ENCODE measurements at places on chromosomes 12 and 14.
A peak's percentile ranks its signal among the peaks of the same experiment; 100 is the strongest.

DNA sequence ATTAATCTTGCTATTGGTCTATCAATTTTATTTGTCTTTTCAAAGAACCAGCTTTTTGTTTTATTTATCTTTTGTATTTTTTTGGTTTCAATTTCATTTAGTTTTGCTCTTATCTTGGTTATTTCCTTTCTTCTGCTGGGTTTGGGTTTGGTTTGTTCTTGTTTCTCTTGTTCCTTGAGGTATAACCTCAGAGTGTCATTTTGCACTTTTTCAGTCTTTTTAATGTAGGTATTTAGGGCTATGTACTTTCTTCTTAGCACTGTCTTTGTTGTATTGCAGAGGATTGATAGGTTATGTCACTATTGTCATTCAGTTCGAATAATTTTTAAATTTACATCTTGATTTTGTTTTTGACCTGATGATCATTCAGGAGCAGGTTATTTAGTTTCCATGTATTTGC is 92.7 kb upstream of the DCD start:
- no peak for DNase-seq

DNA sequence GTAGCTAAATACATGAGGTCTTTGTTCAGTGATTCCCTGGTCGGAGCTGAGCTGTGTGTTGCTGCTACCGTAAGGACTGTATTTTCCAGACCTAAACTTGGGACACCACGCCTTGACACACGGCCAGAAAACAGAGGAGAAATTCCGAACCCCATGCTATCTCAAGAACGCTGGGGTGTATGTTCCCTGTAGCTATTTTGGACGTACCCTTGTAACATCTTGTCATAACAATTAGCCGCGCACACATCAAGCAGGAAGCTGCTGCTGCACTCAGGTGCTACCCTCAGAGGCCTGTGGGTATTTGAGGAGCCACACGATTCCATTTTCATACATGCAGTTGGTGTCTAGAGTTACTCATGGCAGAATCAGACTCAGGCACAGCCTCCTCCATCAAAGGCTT is 255.0 kb downstream of the TMEM132C start:
- no peak for DNase-seq

DNA sequence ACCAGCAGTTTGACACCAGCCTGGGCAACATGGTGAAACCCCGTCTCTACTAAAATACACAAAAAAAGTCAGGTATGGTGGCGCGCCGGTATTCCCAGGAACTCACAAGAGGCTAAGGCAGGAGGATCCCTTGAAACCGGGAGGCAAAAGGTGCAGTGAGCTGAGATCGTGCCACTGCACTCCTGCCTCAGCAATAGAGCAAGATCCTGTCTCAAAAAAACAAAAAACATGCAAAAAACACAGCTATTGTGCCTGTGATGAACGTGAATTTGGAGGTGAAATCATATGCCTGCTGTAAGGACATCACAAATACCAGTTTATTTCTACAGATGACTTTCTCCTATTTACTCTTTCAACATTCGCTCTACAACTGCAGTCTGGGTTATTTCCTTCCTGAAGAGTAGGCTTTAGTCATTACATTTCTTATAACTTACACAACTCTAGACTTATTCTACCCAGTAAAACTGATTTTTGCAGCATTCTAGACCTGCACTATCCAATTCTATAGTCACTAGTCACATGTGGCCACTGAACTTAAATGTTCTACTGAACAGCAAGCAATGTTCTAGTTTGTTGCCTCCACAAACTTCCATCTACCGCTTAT is 48.3 kb downstream of the HNRNPC start:
- no peak for DNase-seq

DNA sequence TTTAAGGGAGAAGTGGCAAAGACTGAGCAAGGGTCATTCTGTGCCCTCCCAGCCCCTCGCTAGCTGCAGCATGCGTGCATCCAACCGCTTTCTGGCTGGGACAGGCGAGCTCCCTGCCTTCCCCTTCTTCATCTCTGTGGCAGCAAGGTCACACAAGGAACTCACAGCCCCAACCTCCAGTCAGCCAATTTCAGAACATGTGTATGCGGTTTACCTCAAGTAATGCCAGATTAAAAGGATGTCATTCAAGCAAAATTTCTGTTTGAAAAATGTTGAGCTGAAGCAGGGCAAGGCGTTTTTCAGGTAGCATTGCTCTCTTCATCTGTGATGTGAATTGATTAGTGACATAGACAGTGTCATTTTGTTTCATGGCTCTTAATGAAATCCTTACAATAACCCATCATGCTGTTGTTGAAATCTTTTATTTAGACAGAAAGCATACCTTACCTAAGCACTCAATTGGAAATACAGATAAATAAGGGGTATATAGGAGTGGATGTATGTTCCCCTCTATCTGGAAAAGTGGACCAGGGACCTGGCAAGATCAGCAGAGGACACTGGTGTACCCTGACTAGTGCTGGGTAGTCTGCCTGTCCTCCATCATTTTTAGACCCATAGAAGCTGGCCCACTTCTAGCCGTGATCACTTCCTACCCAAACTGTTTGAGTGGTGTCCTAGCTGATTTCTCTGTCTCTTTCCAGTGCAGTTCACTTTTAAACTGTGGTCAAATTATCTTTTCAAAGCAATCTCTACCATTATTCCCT is 82.8 kb upstream of the NEDD1 start:
- no peak for DNase-seq

DNA sequence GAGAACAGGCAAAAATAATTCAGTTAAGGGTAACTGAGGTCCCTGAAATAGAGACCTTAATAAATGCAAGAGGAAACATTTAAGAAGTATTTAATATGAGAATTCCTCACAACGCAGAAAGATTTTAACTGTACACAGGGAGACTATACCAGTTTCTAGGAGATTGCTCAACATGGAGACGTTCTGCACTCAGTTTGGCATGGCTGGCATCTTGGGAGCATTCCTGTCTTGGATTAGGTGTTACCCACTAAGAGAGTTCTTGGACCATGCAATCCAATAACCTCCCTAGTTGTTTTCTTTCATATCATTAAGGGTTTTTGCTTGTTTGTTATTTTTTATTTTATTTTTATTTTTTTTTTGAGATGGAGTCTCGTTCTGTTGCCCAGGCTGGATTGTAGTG is 302.4 kb downstream of the NELL2 start:
- no peak for DNase-seq

- no peak for DNase-seq
These were observed 431.0 kb downstream of the FOXG1 start for GRCh38 chr14:29197557-29197956.

DNA sequence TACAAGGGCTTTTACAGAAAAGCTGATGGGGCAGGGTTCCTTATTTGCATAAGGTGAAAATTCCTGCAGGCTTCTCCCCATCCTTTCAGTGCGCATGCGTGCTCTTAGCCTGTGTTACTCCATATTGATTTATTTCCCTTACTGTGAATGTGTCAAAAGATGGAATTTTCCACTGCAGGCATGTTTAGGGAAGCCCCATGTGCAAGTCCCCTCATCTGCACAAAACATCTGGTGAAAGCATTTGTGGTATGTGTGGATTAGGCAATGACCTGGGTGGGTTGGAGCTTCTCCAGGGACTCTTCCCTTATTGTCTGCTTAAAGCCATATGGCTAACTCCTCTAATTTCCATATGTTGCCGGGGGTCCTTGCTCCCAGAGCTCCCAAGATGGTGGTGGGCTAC is 912.7 kb upstream of the LRFN5 start:
- DNase-seq, result no peak

DNA sequence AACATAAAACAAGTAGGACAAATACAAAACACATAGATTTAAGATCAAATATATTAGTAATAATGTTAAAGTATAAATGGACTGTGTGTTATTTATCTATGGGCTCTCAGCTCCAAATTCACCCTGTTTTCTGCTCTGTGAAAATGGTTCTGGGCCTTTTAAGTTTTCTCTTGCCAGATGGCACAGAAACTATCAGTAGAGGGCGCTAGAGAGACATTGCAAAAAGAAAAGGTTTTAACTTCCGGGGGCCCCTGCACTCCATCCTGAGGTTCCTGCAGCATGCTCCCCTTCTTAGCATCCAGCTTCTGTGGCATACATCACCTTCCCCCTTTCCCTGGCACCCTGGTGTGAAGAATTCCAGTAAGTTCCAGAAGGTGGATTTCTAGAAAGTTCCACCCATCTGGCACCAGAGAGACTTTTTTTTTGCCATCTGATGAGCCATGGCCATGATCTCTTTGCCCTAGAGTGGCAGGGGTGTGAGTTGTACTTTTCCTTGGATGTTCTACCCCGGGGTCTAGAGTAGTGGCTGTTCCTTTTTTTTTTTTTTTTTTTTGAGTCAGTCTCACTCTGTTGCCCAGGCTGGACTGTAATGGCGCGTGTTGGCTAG is 29.3 kb downstream of the ZCRB1 start:
- no peak for DNase-seq

- peak; percentile 22 for DNase-seq
These were observed 54.5 kb upstream of the FRS2 start for GRCh38 chr12:69415471-69416275.

DNA sequence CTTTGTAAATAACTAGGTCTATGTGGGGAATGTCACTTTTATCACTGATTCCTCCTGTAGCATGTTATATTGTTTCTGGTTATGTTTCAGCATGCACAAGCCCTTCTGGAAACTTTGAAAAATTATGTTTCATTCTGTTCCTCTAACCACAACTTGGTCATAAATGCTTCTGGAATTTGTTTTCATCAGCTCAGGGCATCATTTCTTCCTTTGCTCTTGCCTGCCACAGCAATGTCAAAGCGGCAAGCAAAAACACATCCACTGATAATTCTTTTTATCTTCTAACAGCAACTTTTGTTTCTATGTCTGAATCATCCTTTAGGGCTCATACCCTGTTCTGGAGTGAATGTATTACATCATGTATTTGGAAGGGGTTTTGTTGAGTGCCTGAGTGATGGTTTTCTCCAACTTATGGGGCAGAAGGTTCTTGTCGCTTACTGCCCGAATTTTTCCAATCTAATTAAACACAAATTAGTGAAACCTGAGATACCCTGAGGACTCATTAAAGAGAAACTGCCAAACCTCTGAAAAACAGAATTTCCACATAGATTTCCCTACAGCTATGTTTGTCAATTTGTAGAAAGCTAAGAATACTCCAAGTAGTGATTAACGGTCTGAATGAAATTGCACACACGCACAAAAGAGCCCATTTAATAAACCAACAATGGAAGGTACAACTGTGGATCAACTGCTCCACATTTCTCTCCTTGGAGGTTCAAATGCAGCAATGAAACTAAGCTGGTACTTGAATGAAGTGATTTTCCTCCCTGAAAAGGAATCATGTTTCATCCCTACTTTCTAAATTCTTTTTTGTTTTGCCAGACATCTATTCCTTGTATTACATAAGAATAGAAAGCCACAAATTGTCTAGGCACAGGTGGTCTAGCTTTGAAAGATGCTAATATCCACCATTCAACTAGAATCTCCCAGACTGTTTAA is 173.5 kb upstream of the KRR1 start:
- DNase-seq, result no peak

GRCh38 chr12:53862831-53863230 is 75.8 kb upstream of the HOXC13 start:
- DNase-seq, result no peak

DNA sequence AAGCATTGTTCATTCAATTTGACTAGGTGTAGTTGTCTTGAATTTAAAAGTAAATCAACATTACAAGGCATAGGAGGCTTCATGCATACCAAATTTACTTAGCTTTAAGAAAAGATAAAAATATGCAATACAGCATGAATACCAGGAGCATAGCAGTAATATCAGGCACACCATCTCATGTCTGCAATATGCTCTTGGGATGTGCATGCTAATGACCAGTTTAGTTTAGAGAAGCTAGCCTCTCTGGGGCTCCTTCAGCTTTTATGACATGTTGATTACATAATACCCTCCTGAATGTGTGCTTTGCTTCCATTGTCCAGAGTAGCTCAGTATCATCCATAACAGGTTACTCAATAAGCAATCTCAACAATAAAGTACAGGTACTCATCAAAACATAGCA is 497.2 kb downstream of the FLRT2 start:
- no peak for DNase-seq

DNA sequence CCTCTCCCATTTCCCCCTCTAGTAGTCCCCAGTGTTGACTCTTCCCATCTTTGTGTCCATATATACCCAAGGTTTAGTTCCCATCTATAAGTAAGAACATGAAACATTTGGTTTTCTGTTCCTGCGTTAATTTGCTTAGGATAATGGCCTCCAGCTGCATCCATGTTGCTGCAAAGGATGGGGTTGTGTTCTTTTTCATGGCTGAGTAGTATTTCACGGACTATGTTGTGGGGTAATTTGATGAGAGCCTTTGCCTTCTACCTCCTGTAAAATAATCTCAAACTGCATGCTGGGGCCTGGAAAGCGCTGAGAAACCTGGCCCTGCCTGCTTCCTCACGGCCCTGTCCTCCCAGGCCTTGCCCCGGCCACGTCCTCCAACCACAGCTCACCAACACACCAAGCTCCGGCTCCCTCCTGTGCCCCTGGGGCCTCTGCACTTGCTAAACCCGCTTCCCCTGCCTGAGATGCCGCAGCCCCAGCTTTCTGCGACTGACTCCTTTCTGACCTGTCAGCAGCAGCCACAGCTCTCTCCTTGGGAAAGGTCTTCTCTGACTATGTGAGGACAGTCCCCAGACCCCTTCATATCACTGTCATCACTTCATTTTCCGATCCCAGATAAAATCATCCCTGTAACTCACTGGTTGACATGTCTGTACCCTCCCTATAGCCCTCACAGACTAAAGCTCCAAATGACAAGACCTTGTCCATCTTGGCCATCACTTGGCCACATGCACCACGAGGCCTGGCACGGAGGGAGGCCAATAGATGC is 19.8 kb downstream of the ITPK1 start:
- no peak for DNase-seq

Data from DMS79 treated with DMSO at 0.1 percent for 48 hours (cell line).